Motor neuron (in vitro differentiated cells): ENCODE measurements at places on chromosomes 12 and 14. TPM values are rescaled to one million over a fixed set of nuclear protein-coding genes. Genes with fewer than 3 reads are reported as not detected.

DNA sequence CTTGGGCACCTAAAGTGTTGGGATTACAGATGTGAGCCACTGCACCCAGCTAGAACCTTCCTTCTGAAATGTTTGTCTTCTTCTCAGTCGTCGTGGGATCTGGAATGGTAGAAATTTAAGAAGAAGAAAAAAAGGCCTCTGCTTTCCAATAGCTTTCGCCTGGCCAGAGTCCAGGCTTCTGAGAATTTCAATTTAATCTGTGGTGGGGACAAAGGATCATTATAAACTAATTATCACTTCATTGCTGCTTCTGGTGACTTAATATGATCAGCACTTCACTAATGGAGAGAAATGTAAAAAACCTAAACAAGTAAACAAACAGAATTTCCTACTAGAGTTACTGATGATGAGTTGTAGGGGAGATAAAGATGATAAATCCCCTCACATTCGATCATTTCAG is 51.3 kb downstream of the CFAP251 start:
- no peak for ATAC-seq

DNA sequence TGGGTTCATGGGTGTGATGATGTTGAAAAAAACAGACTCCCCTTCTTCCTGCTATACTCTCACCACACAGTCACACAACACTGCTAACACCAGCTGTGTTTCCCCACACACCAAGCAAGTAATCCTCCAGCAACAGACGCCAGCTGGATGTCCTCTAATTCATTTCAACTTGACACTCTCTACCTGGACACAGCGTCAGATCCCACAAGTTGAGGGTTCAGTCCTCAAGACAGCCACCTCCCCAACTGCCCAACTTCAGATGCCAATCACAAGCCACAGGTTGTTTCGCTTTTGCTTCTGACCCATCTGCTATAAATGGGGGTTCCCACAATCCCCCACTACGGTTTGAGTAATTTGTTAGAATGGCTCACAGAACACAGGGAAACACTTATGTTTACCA is 49.3 kb downstream of the TMEM30B start:
- no peak for ATAC-seq

DNA sequence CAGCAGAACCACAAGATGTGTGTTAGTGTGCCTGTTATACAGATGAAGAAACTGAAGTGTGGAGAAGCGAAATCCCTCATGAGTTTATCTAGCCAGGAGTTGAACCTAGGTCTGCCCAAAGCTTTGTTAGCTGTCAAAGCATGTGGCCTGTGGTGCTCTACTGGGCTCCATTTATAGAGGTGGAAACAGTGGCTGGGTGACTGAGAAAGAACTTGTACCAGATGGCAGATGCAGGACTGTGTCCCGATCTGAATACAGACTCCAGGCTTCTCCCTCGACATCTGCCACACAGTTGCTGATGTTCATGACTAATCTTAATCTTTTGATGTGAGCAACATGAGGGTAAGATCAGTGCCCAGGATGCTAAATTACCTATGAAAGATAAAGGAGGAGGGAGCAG is 89.1 kb downstream of the C12orf75 start:
- ATAC-seq: no peak

- ATAC-seq: peak; percentile 70
These were observed 243.7 kb downstream of the TMEM132D start for GRCh38 chr12:129659961-129660622.

- ATAC-seq: no peak
These were observed 24.0 kb upstream of the CCER1 start for GRCh38 chr12:90979019-90979418.

DNA sequence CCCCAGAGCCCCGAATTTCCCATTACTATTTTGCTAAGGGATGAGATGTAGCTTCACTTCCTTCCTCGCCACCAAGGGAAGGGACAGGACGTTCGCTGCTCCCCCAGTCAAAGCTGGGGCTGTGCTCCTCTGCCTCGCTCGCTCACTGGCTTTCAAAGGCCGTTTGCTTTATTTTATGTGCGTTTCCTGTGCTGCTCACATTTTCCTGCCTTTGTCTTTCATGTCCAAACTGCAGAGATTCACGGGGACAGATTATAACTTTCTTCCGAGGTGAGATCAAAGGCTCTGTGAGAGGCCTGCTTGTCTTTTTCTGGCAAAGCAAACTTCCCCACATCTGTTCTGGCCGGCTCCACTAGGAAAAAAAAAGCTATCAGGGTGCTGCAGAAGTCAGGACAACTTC is 76.0 kb upstream of the FZD10 start:
- ATAC-seq: no peak

DNA sequence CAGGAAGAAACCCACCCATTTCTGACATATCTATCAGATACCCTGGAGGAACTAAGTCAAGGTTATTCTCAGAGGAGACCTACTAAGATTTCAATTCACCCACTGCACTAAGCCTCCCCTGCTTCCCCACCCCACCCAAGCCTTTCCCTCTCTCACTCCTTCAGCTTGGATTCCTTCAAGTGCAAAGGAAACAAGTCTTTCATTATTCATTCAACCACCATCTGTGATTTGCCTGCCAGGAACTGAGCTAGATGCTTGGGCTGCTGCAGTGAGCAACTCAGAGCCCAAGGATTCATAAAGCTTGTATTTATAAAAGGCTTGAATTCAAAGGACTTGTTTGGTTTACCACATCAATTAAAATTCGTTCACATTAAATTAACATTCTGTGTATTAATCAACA is 161.3 kb downstream of the GXYLT1 start:
- ATAC-seq: peak; percentile 30

- ATAC-seq: no peak
These were observed 32.0 kb upstream of the JDP2 start for GRCh38 chr14:75395862-75396261.

DNA sequence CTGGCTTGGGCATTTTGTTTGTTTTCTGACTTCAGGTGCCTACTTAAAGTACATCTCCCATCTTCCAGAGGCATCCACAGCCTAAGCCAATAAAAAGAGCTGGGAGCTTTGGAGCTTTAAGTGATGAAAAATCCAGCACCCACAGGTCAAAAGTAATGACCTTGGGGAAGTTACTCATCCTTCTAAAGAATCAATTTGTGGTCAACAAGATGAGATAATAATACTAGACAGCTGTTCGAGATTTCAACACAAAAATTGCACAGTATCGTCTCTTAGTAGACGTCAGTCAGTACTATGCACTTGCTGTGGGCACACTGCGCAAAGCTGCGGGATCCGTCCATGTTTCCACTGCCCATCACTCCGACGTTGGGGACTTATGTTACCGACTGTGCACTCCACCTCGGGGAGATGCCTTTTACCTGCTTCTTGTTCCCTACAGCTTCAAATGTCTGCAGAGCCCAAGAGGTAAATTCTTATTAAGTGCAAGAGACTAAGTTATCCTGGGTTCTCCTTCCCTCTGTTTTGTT is 1.3 kb downstream of the ST8SIA1 start:
- no peak for ATAC-seq

DNA sequence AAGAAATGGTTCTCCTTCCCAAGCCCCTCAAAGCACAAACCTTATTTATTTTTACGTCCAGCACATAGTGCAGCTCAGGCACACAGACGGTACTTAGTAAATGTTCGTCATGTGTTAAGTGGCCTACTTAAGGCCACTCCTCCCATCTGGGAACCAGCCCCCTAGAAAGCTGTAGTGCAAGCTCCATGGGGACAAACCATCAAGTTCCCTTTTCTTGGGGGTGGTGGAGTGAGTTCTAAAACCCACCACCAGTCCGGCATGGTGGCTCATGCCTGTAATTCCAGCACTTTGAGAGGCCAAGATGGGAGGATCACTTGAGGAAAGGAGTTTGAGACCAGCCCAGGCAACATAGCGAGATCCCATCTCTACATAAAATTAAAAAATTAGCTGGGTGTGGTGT is 49.4 kb downstream of the PITPNM2 start:
- no peak for ATAC-seq

DNA sequence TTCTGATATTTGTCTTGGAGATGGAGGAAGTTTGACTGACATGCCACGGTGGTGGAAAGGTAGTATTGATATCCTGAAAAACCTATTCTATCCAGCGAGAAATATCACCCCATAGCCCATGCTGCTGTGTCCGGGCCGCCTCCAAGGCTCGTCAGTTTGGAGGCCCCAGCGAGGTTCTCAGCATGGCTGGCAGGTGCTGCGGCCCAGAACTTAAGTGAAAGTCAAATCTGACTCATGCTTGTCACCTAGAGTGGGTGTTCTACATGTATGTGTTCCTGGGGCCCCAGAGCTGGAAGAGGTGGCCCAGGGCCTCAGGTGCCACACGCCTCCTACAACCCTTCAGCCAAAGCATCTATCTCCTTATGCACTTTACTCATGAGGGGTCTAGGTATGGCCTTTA is 92.9 kb downstream of the GCH1 start:
- no peak for ATAC-seq

GRCh38 chr12:119786539-119786938 is 90.6 kb downstream of the CIT start:
- ATAC-seq: no peak

GRCh38 chr14:100165376-100165775 is 5.9 kb upstream of the DEGS2 start:
- peak; percentile 41 for ATAC-seq

DNA sequence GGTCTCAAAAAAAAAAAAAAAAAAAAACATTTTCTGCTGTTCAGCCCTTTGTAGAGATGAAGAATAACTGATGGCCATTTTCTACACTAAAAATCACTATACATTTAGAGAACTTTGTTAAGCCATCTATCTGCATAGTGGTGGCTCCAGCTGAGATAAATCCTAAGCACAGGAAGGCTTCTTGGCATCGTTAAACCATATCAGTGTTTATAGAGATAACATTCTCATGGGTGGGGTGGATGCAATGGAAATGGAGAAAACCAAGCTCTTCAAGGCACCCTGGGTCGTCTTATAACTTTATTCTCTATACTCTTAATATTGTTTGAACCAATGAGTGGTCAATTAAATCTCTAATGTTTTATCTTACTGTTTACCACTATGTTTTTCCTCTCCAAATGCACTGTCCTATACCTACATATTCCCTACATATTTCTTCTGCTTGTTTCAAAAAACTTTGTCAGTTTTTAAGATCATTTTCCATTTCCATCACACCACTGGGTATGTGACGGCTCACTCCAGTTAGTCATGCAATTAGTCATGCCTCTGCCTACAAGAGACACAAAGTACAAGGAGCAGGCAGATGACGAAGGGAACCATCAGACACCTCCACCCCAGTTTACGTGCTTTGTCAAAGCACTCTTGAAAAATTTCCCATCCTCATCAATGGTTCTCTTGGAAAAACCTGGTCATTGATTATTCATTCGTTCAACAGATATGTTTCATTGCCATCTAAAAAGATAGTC is 119.3 kb upstream of the OVCH1 start:
- peak; percentile 97 for ATAC-seq

GRCh38 chr12:77847680-77848431 is 17.2 kb downstream of the NAV3 start:
- ATAC-seq: peak; percentile 67

GRCh38 chr12:27732281-27732680 is 21.6 kb downstream of the MRPS35 start:
- ATAC-seq: no peak

- ATAC-seq: peak; percentile 46
These were observed 751 bp downstream of the GDF11 start for GRCh38 chr12:55743406-55744339.

- no peak for ATAC-seq
These were observed 32.4 kb upstream of the CD69 start for GRCh38 chr12:9792961-9793617.

GRCh38 chr12:121705514-121705913 is 7.0 kb upstream of the TMEM120B start:
- ATAC-seq: no peak

DNA sequence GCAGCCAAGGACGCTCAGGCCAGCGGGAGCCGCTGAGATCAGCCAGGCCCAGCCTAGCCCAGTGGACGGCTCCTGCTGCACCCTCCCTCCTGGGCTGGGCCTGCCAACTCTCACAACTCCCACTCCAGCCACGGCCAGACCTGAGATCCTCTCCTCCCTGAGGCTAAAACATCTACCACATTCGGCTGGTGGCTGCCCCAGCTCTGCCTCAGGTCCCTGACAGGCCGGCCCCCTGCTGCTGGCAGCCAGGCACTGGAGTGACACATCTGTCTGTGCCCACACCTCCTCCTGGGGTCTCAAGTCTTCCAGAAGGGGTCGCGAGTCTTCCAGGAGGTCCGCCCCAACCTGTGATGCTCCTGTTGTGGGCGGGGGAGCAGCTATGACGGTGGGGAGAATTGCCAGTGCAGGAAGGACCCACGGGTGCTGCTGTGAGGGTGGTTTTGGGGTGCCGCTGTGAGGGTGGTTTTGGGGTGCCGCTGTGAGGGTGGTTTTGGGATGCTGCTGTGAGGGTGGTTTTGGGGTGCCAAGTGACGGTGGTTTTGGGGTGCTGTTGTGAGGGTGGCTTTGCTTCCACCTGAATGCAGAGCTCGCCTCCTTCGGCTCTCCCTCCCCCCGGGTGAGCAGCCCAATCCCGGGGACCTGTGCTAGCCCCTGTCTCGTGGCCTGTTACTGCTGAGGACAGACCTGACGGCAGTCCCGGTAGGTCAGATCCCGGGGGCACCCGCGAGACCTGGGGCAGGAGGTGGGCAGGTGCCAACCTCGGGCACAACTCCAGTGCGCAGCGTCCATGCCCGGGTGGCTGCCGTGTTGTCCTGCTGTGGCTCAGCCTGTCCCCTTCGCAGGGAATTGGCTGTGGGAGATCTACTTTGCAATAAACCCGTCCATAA is 27.5 kb upstream of the C14orf180 start:
- ATAC-seq: no peak

DNA sequence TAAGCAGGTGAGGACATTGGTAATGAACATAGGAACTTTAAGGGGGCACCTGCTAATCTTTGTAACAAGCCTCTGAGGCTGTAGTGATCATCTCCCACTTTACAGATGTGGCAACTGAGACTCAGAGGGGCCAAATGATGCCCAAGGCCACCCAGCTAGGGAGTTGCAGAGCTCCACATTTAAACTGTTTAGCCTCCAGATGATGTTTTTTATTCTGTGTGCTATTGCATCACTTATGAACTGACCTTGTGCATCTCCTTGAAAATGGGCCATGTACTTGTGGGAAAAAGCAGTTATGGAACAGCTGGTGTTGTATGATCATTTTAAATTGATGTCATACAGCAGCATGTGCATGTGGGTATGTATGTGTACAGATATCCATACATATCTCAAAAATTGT is 41.4 kb downstream of the TPCN1 start:
- no peak for ATAC-seq

The HOXC6 gene
- total RNA-seq: 5.7 and 6.1 TPM in 2 replicates

The HOXC9 gene
- total RNA-seq: 15.8 and 21.2 TPM in 2 replicates

The APOF gene
- total RNA-seq: 0.30 TPM in 1 of 2 replicates, not detected in the other

The ARHGDIB gene
- total RNA-seq: 0.11 and 0.75 TPM in 2 replicates

The ASCL1 gene
- total RNA-seq: 0.38 TPM in 2 replicates

The GPR68 gene
- total RNA-seq: 1.2 and 1.9 TPM in 2 replicates

The GPD1 gene
- 0.43 and 0.50 TPM in 2 replicates for total RNA-seq

The TMEM121 gene
- 1.5 and 2.3 TPM in 2 replicates for total RNA-seq

The PROX2 gene
- 2.4 and 2.7 TPM in 2 replicates for total RNA-seq

The GYS2 gene
- 0.24 TPM in 1 of 2 replicates, not detected in the other for total RNA-seq

The ARMH4 gene
- 17.2 and 18.0 TPM in 2 replicates for total RNA-seq

The MYH6 gene
- 0.05 and 0.10 TPM in 2 replicates for total RNA-seq
